Stimulated activated CD8-positive, alpha-beta memory T cell treated with anti-CD3 and anti-CD28 coated beads, Interleukin-7, amount 100 ng/mL, for 1 hour (primary cell): ENCODE measurements at places on chromosomes 13 and 19.

DNA sequence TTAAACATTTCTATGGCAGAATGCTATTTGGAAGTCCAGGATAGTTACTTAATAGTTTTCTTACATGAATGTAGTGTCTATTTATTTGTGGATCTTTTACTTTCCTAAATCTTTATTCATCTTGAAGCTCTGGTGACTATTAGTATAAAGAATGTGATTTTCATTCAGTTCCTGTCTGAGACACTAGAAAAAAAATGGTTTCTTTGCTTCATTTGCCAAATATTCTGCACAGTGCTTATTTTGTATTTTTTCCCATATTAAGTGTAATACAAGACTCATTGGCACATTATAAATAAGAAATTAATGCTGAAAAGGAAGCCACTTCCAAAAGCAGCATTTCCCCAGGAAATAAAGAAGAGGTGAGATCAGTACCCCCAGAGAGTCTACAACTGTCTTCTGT, 109.8 kb downstream of the POSTN start:
- no peak for DNase-seq

GRCh38 chr19:18756896-18757295, 34.2 kb downstream of the COMP start:
- DNase-seq = no peak

DNA sequence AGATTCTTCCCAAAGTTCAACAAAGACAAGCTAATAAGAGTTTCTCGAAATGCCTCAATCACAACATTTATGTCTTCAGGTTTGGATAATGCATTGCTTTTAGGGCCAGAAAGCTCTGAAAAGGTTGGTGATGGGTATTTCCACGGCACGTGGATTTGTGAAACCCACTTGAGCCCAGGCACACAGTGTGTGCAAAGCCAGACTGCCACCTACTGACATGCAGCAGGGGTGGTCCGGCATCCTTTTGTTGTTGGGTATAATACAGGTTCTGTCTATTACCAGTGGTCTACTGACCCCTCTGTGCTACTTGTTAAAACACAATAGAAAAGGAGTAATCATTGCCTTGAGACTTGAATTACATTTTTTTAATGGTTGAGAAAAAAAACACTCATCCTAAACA, 225.6 kb downstream of the RAP2A start:
- no peak for DNase-seq

DNA sequence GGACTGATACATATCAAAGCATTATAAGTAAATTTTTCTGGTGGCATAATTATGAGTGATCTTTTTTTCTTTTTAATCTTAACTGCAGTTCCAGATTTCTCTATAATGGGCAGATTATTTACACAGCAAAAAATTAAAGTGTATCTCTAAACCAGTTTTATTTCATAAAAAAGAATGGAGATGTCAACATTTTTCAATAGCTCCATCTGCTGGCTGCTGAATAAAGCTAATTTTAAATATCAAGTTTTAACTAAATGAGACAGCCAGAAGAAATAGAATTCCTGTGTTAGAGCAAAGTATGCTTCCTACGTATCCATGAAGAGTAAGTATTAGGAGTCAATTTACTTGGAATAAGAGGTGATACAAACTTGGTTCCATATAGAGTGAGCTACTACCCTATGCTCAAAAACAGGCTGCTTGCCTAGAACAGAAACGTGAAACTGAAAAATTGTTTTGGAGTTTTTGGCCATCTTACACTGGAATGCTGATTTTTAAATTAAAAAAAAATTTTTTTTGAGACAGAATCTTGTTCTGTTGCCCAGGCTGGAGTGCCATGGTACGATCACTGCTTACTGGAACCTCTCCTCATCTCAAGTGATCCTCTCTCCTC, 5.0 kb upstream of the PDS5B start:
- no peak for DNase-seq

GRCh38 chr19:2207991-2208860, 27.9 kb downstream of the PLEKHJ1 start:
- no peak for DNase-seq

DNA sequence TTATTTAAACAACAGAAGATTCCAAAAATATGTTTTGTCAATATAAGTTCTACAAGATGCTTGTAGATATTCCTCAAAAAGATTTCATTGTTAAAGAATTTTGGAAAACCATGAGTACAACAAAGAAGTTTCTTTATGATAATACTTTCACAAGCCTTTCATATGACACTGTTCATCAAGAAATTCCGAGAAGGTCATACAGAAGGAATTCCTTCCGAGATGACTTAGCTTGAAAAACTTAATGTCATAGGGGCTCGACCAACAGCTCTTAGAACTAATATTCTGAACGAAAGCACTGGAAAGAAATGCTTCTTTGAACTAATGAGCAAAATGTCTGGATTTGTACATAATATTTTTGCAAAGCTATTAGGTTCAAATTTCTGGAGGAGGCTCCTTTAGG, 403.4 kb downstream of the KLF5 start:
- DNase-seq = no peak

DNA sequence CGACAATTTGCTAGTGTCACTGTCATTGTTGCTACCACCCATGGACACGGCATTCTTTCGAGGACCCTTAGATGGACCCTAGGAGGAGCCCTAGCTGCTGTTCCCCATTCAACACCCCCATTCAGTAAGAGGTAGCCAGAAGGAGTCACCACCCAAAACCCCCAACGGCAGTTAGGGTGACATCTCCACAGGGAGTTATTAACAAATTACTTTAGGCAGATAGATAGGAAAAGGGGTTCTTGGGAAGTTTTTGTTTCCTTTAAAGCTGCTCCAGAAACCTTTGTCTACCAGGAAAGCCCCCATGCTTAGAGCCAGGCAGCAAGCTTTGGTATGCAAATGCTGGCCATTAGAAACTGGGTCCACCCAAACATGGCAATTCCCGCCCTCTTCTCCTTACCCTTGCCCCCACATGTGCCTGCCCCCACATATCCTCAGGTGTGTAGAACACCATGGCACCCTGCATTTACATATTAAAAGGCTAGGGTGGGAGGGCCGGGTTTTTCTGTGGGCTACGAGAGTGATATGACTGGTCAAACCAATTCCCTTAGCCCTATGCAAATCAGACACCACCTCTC, 190.9 kb downstream of the SLITRK6 start:
- DNase-seq = no peak

GRCh38 chr13:105764486-105764885, 771.0 kb downstream of the EFNB2 start:
- no peak for DNase-seq

- no peak for DNase-seq
Measured at GRCh38 chr13:27293076-27293691, 22.6 kb downstream of the RASL11A start.
